ENCODE measurements at places on chromosomes 11 and 22. TPM values are rescaled to one million over a fixed set of nuclear protein-coding genes. Genes with fewer than 3 reads are reported as not detected.

Gene CELSR1
- 20.4 TPM for total RNA-seq

Gene CCDC88B
- total RNA-seq: 12.3 TPM

Gene TMEM184B
- 76.5 TPM for total RNA-seq

DNA sequence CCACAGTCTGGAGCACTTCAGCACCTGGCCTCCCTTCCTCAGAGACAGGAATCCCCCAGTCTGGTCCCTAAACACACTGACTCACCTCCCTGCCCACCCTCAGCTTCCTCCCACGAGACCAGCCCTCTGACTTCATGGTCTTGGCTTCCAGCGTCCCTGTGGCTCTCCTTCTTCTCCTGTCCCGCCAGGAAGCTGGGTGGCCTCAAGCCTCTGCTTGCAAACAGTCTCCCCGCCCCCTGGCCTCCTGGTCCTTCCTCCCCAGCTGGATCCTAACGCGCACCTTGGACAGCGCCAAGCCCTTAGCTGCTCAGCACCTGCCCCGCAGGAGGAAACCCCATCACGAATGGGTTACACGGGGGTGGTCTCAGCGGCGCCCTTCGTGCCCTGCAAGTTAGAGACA, 4.5 kb downstream of the NCF4 start:
- DNase-seq: peak; percentile 54

DNA sequence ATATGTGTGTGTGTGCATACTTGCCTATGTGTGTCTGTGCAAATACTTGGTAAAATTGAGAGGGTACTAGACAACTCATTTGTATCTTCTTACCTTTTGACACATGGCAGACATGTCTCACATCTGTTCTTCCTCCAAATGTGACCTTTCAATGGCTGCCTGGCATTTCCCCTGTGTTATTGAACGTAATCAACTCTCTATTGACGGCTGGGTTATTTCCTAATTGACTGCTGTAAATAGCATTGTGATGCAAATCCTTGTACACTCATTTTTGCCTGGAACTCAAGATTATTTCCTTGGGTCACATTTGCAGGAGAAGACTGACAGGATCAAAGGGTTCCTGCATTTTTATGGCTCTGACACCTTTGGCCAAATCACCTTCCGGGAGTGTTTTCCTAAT, 37.4 kb downstream of the KCNQ1 start:
- no peak for DNase-seq

All from GM23338 (cell line).